ENCODE measurements at places on chromosomes 2 and 18.

- no peak for DNase-seq
These were observed 117.9 kb downstream of the CSRNP3 start for GRCh38 chr2:165587335-165587938.

GRCh38 chr2:127670957-127671290 is 4.4 kb downstream of the LIMS2 start:
- no peak for DNase-seq

- DNase-seq: no peak
These were observed 32.2 kb downstream of the GPR39 start for GRCh38 chr2:132448771-132449170.

DNA sequence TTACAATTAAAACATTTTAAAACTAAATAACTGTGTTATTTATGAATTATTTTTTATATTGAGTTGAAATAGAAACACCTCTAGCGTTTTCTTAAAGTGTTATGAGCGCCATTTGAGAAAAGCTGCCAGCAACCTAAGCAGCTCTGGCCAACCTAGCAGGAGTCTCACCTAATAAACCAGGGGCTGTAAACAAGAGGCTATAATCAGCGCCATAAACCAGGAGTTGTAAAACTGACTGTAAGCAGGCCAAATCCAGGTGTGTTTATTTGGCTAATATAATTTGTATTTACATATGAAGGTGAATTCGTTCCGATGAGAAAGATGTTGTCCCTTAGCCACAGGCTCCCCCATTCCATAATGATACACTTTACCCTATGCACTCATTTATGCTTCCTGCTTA is 34.7 kb downstream of the LRRTM1 start:
- no peak for DNase-seq

- DNase-seq: no peak
These were observed 46.6 kb upstream of the HNRNPA3 start for GRCh38 chr2:177165721-177166711.

DNA sequence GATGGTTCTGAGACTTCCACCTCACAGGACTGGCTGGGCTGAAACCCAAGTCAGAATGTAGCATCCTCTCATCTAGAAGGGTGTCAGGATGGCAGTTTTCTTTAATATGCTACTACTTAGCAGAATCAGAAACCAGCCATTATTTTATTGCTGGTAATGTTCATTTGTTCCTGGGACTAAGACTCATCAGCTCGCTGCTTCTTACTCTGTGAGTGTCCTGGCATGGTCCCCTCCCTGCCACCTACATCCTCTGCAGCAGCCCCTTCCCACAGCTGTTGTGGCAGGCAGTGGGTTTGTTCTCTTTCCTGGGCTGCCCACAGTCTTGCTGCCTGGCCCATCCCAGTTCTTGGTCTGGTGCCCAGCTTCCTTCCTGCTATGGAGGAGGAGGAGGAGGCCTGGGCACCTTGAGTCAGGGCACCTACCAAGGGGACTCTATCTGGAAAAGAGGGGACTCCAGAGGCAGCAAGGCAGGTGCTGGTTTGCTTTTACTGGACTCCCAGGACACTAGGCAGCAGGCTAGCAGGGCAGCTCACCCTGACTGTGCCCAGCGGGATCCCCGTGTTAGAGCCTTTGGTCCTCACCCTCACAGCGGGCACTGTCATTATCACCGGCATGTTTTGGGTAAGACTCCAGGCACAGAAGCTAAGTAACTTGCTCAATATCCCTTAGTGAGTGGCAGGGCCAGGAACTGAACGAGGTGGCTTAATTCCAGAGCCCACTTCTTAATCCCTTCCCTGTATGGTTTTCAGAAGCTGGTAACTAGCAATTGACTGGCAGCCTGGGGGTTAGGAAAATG is 62.1 kb downstream of the LRRFIP1 start:
- no peak for DNase-seq

- DNase-seq: no peak
These were observed 151.9 kb downstream of the EPHA4 start for GRCh38 chr2:221420245-221420644.

- DNase-seq: no peak
These were observed 61.5 kb downstream of the FARP2 start for GRCh38 chr2:241417626-241418025.

Measured in urothelium cell line (cell line).